DMS153 (cell line): ENCODE measurements at places on chromosomes 5 and 9.

DNA sequence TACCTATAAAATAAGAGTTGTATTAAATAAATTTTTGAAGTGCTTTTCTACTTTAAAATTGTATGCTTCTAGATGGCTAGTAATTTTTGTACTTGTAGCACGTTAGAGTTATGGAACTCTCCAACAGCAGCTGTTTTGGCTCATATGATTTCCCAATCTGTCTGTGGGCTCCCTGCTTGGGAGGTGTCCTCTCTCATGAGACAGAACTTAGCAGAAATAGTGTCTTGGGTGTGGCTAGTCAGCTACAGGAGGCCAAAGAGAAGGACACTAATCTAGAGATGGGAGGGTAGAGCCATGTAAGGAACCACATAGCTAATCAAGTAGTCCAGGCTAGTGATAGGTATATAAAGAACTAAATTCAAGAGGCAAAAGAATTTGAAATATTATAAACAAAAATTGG lies 78.4 kb upstream of the DAB2 start:
- no peak for DNase-seq

DNA sequence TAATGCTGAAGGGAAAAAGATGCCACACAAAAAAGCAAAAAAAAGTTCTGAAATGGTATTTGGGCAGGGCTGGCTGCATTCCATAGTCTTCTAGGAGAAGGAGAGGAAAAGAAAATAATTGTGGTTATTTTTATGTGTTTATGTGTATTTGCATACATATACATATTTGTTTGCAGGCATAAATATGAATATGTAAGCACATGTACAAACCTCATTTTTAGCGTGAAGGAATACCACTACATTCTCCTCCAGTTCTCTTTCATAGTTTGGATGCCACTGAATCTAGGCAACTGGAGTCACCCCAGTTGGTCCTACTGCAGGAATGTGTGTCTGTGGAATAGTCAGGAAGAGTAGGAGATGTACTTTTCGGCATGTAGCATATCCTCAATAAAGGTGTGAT lies 181.1 kb downstream of the YTHDC2 start:
- no peak for DNase-seq

- no peak for DNase-seq
Measured at GRCh38 chr5:150614661-150615060, 25.8 kb upstream of the SYNPO start.

DNA sequence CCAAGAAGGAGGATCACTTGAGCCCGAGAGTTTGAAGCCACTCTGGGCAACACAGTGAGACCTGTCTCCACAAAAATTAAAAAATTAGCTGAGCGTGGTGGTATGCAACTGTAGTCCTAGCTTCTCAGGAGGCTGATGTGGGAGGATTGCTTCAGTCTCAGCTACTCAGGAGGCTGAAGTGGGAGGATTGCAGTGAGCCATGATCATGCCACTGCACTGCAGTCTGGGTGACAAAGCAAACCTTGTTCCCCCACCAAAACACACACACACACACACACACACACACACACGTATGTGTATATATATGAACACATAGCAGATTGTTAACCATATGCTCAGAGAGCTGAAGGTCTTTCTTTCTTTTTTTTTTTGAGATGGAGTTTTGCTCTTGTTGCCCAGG lies 157.5 kb upstream of the MAST4 start:
- no peak for DNase-seq

- DNase-seq, result no peak
Measured at GRCh38 chr9:132499251-132499650, 83.2 kb upstream of the BARHL1 start.

- DNase-seq, result no peak
Measured at GRCh38 chr5:108747774-108748400, at the start of gene FER. Gene FER (plus strand): TSS chr5:108747897. CDS start chr5:108798183, 50,286 bp downstream.

DNA sequence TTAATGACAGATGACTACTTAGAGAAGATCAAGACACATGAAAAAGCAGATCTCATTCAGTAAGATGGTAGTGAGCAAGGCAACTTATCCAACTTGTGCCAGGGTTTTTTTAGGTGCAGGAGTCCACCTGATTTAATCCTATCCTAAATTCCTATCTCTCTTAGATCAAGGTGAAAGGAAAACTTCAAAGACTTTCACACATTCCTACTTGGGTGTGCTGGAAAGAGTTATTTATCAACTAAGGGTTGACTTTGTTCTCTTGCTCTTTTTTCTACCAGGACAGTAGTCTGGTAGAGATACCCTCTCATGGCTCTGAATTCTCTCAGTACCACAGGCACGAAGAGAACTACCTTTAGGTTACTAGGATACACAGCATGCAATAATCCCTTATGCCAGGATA lies 18.2 kb downstream of the TUT7 start:
- no peak for DNase-seq

GRCh38 chr5:78550891-78551290 lies 97.7 kb downstream of the LHFPL2 start:
- no peak for DNase-seq

GRCh38 chr9:33795819-33796218 lies 458 bp downstream of the PRSS3 start:
- DNase-seq, result no peak

GRCh38 chr5:147170603-147171002 lies 64.2 kb upstream of the STK32A start:
- no peak for DNase-seq

- no peak for DNase-seq
Measured at GRCh38 chr9:90770182-90770738, 31.4 kb upstream of the SYK start.

GRCh38 chr9:135269912-135270830 lies 182.7 kb downstream of the OLFM1 start:
- no peak for DNase-seq

GRCh38 chr5:13325765-13326164 lies 618.7 kb downstream of the DNAH5 start:
- DNase-seq, result no peak

GRCh38 chr5:176500511-176500910 lies 36.7 kb downstream of the RNF44 start:
- DNase-seq, result no peak

- no peak for DNase-seq
Measured at GRCh38 chr9:129146441-129146941, 31.6 kb downstream of the IER5L start.

DNA sequence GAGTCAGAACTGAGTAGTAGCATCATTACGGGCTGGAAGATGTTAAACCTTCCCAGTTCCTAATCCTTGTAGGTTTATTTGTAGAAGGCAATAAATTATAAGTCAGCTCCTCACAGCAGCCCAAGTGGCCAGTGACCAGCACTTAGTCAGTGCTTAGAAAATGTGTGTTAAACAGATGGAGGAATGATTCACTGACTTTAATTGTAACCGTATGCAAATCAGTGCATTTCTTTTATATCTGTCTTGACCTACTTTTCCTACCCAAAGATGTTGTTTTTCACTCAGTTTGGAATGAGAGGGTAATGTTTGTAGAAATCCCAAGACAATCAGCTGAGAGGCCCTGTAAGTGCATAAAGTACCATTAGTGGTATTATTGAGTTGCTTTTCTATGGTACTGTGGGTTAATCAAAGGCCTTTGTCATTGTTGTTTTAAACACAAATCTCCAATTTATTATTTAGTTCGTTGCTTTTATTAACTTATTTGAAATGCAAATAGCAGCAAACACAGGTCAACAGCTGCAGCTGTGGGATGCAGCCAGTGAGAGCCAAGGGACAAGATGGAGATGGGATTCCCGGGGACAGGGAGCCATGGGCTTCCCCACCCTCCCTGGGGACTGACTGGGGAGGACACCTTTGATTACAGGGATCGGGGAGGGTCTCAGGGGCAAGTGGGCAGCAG lies 49.8 kb downstream of the MAP1B start:
- DNase-seq, result no peak

DNA sequence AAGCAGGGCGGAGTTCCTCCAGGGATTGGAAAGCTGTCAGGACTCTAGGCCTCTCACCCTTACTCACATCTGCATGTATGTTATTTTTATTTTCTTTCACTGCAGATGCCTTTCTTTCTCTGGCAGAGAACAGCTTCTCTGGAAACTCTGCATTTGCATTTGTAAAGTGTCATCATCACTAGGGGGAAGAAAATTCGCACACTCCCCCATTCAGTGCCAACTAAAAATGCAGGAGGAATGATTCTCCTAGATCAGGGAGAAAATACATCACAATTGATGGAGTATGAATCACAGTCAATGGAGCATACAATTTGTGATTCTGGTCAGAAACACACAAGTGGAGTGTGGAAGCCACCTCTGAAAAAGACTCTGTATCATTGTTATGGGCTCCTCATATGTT lies 351.4 kb upstream of the FTMT start:
- DNase-seq, result no peak

GRCh38 chr5:153372425-153373129 lies 117.9 kb upstream of the GRIA1 start:
- peak; percentile 82 for DNase-seq

DNA sequence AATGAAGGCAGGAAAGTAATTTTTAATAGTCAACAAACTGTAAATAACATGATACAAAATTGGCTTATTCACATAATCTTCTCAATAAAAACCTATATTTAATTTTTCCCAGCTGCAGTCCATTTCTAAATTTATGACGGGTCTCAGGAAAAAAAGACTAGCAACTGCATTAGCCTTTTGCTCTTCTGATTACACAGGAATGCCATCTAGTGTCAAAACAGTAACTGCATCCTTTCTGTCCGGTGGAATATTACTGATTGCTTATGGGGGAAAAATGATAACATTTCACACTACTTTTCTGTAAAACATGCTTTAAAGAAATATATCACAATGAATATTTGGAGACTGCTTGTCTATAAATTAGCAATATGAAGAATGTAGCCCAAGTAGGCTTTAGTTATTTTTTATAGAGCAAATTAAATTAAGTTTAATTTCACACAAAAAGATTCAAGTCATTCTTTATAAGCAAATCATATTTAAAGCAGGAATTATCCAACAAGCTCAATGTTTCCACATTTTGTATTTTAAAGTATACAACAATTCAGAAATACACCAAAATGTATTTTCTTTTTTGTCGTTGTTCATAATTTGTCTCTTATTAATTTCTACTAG lies 534.7 kb downstream of the CDH10 start:
- DNase-seq, result peak; percentile 2

DNA sequence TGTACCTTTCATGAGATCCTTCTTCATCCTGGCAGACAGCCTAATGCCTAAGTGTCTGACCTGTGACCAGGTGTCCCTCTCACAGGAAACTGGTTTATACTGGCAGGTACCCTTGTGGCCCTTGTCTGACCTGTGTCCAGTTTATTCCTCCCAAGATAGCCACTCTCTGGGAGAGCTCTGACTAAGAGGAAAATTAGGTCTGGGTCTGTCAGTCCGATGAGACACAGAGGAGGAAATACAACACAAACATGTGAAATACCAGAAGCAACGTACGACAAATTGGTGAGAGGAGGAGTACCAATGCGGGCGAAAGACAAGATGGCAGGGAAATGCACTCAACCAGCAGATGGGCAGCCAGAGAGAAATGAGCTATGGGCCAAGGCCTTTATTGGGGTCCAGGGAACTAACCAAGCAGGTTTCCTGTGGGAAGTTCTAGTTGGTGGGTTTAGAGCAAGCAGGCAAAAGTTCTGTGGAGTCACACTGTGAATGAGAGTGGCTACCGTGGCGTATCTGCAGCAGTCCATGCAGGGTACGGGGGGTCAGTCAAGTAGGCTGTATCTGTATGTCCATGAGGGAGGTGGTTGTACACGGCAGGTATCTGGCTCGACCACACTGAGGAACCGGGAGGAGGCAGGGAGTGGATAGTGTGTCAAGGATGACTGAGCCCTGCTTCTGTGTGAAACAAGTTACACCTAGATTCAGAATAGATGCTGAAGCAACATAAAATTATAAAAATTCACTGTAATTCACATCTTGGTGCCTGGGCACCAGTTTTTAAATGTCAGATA lies 109.0 kb downstream of the MLLT3 start:
- no peak for DNase-seq

- no peak for DNase-seq
Measured at GRCh38 chr5:72408603-72409002, 88.4 kb downstream of the PTCD2 start.

DNA sequence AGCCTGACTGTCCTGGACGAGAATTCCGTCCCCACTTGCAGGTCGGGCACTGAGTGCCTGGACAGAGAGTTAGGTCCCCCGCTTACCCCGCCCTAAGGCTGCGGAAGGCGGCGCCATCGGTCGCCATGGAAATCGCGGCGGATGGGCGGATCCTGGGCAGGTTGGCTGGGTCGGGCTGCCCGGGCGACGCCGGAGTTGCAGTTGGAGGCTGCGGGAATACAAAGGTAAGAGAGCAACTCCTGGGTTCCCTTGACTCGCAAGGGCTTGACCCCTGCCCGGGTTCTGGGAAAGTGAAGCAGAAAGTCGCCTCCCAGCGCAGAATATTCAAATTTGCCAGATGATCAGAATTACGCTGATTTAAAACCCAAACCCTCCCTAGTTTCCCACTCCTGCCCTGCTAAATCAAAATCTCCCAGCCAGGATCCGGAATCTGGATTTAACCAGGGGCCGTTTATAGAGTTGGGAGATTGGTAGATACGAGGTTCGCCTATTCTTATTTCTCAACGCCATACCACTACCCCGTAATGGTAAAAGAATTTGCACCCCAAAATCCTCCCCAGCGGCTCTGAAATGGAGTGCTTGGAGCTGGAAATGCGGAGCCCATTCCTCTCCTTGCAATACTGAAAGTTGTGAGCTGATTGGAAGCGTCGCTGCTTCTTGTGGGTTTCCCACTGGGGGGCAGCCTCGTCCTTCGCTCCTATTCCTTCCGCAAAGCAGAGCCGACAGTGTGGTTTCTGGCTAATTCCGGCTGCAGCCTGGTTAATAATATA lies 156.4 kb upstream of the RASEF start:
- DNase-seq, result peak; percentile 87

DNA sequence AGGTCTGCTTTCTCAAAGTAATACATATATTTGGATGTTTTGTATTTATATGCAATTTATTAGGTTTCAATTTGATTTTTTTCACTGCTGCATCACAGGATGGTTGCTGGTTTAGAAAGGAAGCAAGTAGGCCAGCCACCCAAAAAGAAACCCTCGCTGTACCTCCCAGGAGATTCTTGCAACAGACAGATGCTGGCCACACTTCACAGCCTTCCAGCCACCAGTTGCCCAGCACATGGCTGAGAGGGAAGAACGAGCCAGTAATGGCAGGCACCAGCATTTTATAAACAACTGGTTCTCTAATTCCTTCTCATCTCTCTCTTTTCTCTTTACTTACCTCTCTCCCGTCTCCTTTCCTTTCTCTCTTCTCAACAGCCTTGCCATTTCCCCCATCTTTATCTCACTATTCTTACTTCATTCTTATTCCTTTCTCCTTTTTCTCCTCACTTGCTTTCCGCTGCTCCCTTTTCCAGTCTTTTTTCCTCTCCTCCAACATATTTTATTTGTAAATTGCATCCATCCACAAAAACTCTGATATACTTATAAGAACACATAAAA lies 38.9 kb downstream of the EFNA5 start:
- DNase-seq, result no peak

DNA sequence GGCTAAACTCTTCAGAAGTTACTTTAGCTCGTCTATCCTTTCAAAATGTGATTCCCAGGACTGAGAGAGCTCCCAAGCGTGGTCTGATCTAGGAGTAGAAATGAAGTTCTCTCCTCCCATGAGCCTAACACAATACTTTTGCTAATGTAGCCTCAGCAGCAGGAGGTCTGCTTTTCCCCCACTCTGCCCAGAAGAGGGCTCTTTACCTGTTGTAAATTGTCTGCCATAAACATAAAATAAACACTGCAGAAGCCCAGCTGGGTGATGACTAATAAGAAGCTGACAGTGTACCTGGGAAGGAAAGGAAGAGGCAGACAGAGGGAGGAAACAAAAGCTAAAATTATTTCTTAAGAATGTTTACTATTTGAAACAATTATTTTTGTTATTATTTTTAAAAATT lies 15.4 kb downstream of the SLC36A3 start:
- DNase-seq, result peak; percentile 63
